ENCODE measurements at places on chromosomes 13 and 19.

- DNase-seq, result no peak
These were observed 9.9 kb downstream of the ZNF611 start for GRCh38 chr19:52724701-52725514.

GRCh38 chr19:15622991-15623390 is 8.0 kb downstream of the CYP4F8 start:
- peak; percentile 22 for DNase-seq

GRCh38 chr19:39362682-39363657 is 20.7 kb downstream of the SAMD4B start:
- DNase-seq, result peak; percentile 73

- peak; percentile 5 for DNase-seq
These were observed 271.7 kb upstream of the EDNRB start for GRCh38 chr13:78190296-78190695.

DNA sequence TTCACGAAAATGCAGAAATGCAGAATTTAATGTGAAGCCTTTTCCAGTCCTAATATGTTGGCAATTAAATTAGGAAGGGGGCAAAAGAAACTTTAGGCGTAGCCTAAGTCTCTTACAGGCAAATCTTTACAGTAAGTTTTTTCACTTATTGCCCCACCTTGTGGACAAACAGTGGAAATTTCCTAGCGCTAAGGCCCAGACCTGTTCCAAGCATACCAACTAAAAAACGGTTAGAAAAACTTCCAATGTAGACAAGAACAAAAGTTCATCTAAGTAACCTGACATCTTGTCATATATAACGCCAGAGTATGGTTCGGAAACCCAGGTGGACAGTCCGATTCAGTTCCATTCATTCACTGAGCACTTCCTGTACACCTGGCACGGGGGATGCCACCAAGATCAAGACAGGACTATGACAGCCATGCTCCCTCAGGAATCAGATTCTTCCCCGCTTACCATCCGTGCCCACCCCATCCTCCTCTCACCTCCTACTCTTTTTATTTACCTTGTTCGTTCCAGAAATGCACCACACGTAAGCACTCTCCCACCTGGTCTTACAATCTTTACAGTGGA is 4.9 kb downstream of the ZAR1L start:
- peak; percentile 65 for DNase-seq

GRCh38 chr19:7214324-7215089 is 79.7 kb downstream of the INSR start:
- DNase-seq, result no peak

Measured in epithelial cell of esophagus (primary cell).